ENCODE measurements at places on chromosomes 12 and 14.

DNA sequence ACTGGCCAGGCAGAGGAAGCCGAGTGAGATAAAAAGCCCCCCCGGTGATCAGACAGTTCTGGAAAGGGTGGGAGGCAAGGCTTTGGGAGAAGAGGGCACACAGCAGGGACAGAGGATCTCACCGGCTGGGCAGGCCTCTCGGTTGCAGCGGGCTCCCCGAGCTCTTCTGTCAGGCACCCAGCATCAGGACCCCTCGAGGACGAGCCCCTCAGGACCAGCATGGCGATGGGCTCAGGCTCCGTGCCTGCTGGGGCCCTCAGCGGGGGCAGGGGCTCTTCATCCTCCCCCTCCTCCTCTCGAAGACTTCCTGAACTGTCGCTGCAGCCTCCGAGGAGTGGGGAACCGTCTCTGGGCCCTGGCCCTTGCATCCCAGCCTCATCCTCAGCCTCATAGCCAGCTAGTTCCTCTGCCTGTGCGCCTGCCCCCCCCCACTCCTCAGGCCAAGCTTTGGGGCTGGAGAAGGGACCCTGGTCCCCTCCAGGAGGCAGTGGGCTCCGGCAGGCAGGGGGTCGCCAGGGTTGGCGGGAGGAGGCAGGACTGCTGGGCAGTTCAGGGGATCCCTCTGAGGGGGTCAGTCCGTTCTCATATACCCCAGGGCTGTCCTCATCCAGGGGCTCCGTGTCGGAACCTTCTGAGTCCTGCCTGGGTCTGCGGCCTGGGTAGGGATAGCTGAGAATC is 3.4 kb upstream of the AP1G2 start:
- DNase-seq, result no peak

DNA sequence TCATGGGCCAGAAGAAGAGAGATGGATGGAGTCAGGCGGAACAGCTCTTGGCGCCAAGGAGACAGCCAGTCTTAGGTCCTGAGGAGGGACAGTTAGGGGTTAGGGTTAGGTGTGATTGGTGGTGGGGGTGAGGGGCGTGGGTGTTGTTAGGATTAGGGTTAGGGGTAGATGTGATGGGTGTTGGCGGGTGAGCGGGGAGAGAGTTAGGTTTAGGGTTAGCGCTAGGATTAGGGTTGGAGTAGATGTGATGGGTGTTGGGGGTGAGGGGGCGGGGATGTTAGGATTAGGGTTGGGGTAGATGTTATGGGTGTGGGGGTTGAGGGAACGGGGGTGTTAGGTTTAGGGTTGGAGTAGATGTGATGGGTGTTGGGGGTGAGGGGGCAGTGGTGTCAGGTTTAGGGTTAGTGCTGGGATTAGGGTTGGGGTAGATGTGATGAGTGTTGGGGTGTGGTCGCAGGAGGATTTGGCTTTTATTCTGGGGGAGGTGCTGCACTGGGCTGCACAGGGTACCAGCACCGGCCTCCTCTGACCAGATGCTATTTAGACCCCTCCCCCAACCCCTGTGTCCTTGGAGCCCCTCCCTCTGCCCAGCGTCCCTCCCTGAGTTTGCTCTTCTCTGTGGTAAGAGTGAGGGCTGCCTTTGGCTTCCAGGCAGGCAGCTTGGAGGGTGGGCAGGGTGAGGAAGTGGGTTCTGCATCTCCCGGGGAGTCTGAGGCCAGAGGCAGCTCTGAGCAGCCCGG is 35.6 kb upstream of the FBRSL1 start:
- no peak for DNase-seq

DNA sequence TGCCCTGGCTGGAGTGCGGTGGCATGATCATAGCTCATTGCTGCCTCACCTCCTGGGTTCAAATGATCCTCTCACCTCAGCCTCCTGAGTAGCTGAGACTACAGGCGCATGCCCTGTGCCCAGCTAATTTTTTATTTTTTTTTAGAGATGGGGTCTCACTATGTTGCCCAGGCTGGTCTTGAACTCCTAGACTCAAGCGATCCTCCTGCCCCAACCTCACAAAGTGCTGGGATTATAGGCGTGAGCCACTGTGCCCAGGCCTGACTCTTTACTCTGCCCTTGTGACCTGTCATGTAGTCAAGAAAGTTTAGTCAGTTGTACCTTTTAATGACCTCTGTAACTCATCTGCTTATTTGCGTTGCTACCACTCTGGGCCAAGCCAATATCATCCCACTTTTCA is 55.7 kb downstream of the PROX2 start:
- DNase-seq, result no peak

GRCh38 chr14:69298131-69299071 is 38.4 kb downstream of the GALNT16 start:
- DNase-seq, result no peak

Data from stromal cell of bone marrow (primary cell).